Endodermal cell (in vitro differentiated cells): ENCODE measurements at places on chromosomes 6 and 20. TPM values are rescaled to one million over a fixed set of nuclear protein-coding genes. Genes with fewer than 3 reads are reported as not detected.

GRCh38 chr6:22699151-22699550 lies 129.8 kb downstream of the HDGFL1 start:
- H3K36me3 ChIP-seq: no peaks in the 10 kb centered on the region
- H3K4me1 ChIP-seq: no peaks in the 10 kb centered on the region
- no peak overlapping the region for H3K4me3 ChIP-seq

DNA sequence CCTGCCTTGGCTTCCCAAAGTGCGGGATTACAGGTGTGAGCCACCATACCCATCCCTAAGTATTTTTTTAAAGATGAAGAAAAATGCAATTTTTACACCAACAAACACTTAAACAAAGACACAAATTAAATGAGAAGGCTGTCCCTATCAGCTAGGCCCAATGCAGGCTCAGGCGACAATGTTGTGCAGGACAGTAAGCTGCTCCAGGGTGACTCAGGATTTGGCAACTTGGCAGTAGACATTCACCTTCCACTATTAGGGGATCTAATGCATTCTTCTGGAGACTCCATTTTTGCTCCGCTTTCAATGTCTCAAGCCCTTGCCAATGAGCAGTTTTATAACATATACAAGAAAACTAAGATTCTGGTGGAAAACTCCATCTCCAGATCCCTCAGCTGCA lies 19.7 kb downstream of the NDRG3 start:
- H3K27ac ChIP-seq: no peak overlapping the region
- DNase-seq: no peak
- no peaks in the 10 kb centered on the region for H3K4me1 ChIP-seq
- H3K4me3 ChIP-seq: no peak overlapping the region
- no peaks in the 10 kb centered on the region for H3K36me3 ChIP-seq

GRCh38 chr20:46250772-46251171 lies 57.5 kb downstream of the CDH22 start:
- H3K4me1 ChIP-seq: no peaks in the 10 kb centered on the region
- no peak overlapping the region for H3K4me3 ChIP-seq
- no peaks in the 10 kb centered on the region for H3K36me3 ChIP-seq
- H3K27me3 ChIP-seq: peaks cover 88% of the 10 kb centered on the region
- no peak overlapping the region for H3K27ac ChIP-seq

GRCh38 chr6:90146921-90147649 lies 149.6 kb downstream of the BACH2 start:
- H3K4me3 ChIP-seq: no peak overlapping the region
- DNase-seq: no peak
- no peaks in the 10 kb centered on the region for H3K27me3 ChIP-seq
- H3K27ac ChIP-seq: no peak overlapping the region
- H3K36me3 ChIP-seq: no peaks in the 10 kb centered on the region
- peaks cover 5% of the 10 kb centered on the region for H3K4me1 ChIP-seq

- peaks cover 8% of the 10 kb centered on the region for H3K36me3 ChIP-seq
- no peaks in the 10 kb centered on the region for H3K27me3 ChIP-seq
- no peak for DNase-seq
- no peak overlapping the region for H3K27ac ChIP-seq
These were observed 33.4 kb downstream of the SLC2A4RG start for GRCh38 chr20:63772781-63773518.

DNA sequence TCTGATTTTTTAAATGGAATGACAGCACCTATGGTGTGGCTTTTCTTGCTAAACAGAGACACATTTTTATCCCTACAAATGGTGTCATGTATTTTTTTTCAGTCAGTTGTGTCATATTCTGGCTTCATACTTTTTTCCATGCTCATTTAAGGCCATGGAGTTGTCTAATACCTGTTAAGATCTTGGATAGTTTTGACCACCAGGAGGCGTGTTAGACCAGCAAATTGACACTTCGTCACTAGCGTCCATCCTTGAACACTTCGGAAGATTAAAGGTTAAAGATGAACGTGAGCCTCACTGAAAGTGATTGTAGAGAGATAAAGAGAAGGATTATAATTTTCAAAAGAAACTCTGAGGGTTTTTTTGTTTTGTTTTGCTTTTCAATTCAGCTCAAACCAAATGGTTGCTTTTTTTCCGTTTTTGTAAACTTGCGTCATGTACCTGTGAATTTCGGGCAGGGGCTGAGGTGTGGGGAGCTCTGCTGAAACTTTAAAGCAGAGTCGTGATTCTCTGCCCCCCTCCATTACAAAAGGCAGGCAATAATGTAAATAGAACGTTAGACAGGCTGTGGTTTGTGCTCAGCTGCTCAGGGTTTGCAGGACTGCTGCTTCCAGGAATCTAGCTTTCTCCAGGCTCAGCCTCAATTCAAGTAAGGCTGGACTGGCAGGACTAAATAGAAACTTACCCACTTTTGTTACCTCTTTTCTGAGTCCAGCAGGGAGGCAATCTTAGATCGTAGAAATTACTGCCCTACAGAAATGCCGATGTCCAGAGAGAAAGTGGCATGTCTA lies 245.1 kb downstream of the FOXA2 start:
- no peak overlapping the region for H3K27ac ChIP-seq
- peak; percentile 80 for DNase-seq
- no peak overlapping the region for H3K4me3 ChIP-seq
- no peaks in the 10 kb centered on the region for H3K36me3 ChIP-seq

The PTCRA gene
- total RNA-seq: not detected in 3 replicates
